ENCODE measurements at places on chromosomes 1 and 21.

- no peak for DNase-seq
Observed at GRCh38 chr1:153941826-153942725, 4.4 kb downstream of the DENND4B start.

DNA sequence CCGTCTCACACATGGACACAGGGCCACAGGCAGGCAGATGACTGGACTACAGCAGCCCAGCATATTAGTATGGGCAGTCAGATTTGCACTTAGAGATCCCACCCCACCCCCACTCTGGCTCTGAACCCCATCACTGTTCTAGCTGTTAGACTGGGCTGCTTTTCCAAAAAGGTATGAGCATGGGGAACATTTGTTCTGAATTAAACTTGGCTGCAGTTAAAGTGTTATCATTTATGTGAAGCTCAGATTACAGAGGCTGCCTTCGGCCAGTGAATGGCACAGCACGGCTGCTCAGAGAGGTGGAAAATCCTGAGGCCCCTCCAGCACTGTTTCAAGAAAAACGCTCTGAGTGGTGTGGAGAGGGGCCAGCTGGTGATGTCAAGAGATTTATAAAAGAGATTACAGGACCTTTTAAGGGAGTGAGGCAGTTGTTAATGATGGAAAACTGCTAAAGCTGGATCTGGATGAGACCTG lies 6.9 kb upstream of the NOS1AP start:
- no peak for DNase-seq

- DNase-seq, result no peak
Observed at GRCh38 chr1:87558921-87559320, 230.2 kb downstream of the LMO4 start.

DNA sequence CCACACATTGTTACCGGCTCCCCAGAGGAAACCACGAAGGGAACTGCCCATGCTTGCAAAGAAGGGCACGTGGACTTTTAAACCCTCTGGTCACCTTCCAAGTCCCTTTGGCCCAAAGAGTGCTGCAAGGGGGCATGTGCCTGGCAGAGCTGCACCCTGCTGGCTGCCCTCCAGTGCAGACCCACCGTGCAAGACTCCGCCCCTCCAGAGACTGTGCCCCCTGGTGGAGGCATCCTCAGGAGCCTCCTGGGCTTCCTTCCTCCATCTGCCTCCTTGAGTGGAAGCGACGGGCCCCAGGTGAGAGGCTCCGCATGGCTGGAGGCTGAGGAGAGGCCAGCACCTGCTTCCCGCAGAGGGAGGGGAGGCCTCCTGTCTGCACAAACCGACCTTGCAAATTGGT lies 100.6 kb downstream of the CRYAA start:
- peak; percentile 37 for DNase-seq

DNA sequence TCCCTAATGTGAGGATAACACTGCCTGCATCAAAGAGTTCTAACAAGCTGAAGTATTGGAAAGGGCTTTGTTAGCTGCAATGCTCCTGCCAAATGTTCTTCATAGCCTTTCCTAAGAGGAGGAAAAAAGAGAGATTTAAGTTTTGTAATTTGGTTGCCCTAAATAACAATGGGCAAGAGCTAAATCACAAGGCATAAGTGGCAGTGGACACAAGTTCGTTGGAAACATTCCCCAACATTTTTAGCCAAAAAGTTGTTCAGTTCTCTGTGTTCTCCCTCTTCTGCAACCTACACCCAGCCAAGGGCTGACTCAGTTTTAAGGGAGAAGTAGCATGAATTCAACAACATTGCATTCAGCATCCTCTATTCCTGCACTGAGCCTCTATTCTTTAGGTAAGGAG lies 2.6 kb upstream of the UQCRHL start:
- no peak for DNase-seq

- no peak for DNase-seq
Observed at GRCh38 chr1:225770561-225771248, 6.9 kb upstream of the SRP9 start.

DNA sequence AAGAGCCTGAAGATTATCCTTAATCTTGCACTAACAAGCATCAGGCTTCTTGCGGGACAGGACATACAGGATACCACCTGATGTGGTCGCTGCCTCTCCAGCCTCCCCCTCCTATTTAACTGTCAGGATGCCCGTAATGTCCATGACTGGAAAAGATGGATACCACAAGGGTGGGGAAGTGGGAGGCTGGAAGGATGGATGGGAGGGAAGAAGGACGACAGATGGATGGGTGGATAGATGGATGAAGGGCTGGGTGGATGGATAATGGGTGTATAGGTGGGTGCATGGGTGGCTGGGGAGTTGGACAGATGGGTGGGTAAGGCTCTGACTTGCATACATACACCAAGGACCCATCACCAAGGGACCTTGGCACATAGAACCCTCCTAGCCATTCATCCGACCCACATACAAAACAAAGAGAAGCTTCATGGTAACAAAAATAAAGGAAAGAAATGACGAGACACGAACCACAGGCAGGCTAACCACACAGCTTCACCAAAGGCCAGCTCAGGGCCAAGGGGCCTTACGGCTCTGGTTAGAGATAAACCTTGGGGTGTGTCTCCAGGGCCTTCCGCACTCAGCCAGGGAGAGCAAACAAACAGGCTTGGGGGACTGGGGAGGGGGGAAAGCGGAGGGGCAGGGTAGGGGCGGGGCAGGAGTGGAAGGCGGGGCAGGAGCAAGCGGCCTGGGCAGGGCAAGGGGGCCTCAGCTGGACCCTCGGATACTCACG lies 50.5 kb downstream of the HSPG2 start:
- DNase-seq, result no peak

- DNase-seq, result no peak
Observed at GRCh38 chr21:21165063-21165645, 166.9 kb downstream of the NCAM2 start.

GRCh38 chr1:171655746-171656116 lies 3.2 kb upstream of the MYOC start:
- DNase-seq, result no peak

DNA sequence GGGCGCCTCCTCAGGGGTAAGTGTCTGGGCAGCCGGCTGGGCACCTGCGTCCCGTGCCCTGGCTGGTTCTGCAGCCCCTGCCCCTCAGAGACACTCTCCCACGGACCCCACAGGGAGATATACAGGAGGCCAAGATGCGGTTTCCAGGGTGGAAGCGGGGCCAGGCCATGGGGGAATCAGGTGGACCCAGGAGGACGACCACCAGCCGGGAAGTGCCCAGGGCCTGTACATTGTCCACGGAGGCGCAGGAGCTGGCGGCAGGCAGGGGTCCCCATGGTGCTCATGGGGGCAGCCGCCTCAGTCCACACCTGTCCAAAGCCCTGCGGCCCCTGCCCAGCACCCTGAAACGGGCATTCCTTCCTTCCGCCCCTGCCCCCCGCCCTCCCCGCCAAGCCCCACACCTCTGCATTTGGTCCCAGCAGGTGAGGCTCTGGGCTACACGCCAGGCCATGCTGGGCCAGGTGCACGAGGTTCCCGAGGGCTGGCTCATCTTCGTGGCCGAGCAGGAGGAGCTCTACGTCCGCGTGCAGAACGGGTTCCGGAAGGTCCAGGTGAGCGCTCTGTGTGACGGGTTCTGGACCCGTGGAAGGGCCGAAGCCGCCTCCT lies 36.7 kb downstream of the SLC19A1 start:
- DNase-seq, result no peak

DNA sequence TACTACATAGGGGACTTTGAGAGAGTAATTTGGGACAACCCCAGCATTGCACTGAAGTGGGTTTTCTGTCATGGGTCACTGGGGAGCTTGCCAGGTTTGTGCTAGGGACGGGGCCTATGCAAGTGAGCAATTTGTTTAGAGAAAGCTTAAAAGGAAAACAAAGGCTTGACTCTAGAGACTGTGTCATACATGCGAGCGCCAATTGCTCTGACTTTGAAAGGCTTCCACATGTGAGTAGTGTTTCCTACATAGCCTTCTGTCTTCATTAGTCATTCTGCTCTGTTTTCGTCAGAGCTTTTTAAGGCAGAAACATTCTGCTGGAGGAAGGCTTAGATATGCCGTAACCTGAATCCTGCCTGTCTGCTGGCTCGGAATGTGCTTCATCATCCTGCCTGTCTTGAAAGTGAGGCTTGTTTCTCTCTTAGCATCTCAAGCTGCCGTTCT lies 28.4 kb downstream of the TRIM45 start:
- peak; percentile 6 for DNase-seq

DNA sequence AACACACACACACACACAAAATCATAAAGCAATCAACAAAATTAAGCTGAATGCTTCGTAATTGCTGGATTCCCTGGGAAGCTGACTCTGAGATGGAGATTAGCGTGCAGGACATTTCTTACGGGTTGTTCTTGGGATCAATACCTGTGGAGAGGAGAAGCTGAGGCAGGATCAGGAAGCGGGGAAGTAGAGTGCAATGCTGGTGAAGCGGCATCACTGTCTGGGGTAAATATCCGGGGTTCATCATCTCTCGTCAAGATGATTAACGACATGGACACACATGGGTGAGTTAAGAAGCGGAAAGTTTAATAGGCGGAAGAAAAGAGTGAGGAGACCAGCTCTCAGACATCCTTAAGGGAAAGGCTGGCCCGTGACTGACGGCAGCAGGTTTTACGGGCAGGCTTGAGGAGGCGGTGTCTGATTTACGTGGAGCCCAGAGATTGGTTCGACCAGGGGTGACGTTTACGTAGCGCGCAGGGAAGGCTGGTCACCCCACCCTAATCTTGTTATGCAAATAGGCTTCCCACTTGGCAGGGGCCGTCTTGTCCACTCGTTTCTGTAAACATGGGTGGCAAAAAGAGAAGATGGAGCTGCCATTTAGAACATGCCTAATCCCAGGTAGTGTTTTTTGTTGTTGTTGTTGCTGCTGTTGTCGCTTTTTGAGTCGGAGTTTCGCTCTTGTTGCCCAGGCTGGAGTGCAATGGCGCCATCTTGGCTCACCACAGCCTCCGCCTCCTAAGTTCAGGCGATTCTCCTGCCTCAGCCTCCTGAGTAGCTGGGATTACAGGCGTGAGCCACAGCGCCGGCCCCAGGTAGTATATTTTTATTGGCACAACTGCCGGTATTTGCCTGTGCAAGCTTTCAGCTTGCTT lies 135.6 kb upstream of the KCNJ15 start:
- no peak for DNase-seq

DNA sequence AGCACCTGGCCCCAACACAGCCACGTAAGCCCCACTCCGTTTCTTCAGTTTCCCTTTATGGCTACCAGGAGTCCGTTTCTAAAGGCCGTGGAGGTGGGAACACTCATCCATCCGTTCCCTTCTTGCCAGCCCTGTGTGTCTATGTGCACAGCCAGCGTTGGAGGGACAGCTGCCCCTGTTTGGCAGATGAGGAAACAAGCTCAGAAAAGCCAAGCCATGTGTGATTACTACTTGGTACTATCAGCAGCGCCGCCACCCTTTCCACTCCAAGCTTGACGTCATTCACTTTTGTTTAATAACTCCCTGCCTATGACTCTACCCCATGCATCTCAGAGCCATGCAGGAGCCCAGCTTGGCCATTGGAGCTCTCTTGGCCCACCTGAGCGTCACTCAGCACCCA lies 3.5 kb downstream of the LRP8 start:
- DNase-seq, result no peak

GRCh38 chr1:153545067-153546055 lies at the start of gene S100A4:
Gene S100A4 (minus strand): TSS chr1:153545806. CDS start chr1:153544794, 1,012 bp downstream.
- DNase-seq, result peak; percentile 93

DNA sequence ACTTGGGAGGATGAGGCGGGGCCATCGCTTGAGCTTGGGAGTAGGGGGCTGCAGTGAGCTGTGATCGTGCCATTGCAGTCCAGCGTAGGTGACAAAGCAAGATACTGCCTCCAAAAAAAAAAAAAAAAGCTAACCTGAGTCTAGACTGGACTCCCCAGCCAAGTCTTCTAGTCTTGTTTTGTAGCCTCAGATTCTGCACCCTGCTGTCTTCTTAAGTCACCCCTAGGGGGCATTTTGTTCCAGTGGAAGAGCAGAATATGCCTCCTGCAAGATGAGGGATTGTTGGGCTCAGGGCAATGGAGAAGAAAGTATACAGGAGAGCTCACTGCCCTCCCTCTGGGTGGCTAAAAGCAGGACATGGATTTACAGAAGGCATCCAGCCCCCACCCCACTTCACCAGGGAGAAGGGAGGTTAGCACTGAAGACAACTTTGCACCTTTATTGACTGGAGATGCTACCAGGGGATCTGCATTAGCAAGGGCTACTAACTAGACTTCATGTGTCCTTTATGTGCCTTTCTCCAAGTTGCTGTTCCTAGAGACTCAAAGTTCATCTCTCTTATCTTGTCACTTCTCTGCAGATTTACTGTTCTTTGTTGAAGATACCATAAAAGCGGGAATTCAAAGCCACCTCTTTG lies 15.3 kb upstream of the RNF187 start:
- no peak for DNase-seq

GRCh38 chr1:93685918-93686317 lies 4.3 kb upstream of the BCAR3 start:
- DNase-seq, result no peak

DNA sequence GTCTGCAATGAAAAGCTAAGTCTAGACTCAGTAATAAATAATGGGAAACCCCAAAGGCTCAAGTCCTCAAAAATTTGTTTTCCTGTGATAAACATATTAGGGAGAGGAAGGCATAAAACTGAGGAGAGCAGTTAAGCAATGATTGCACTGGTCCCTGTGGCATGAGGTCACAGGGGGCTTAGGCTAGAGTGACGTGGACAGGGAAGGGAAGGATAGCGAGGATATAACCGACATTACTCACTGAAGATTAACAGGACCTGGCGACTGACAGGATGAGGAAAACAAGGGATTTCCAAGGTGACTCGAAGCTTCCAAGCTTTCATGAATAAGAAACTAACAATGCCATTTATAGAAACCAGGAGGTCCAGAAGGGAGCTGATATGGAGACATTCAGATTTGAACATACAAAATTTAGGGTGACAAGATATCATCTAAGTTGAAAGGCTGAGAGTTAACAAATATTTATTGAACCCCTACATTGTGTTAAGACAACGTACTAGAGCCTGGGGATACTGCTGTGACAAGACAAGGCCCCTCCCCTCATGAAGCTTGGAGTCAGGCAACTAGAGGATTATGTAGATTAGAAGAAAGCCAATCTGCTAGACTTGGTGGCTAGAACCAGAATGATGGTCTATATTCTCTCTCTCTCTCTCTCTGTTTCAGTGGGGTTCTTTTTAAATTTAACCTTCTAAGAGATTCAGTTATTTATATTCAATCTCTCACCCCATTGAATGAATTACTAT lies 33.2 kb upstream of the PKN2 start:
- DNase-seq, result no peak

- no peak for DNase-seq
Observed at GRCh38 chr21:20997311-20997635, 936 bp upstream of the NCAM2 start.

GRCh38 chr21:16834791-16835190 lies 678.1 kb upstream of the CXADR start:
- no peak for DNase-seq

DNA sequence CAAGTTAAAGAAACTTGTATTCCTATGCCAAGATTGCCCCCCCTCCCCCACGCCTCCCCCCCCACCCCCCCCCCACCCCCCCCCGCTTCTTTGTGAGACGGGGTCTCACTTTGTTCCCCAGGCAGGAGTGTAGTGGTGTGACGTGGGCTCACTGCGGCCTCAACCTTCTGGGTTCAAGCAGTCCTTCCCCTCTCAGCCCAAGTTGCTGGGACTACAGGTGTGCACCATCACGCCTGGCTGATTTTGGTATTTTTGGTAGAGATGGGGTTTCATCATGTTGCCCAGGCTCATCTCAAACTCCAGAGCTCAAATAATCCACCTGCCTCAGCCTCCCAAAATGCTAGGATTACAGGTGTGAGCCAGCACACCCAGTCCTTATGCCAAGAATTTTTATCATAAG lies 136.6 kb downstream of the POU2F1 start:
- no peak for DNase-seq
